ENCODE measurements at places on chromosomes 6 and 20. TPM values are rescaled to one million over a fixed set of nuclear protein-coding genes. Genes with fewer than 3 reads are reported as not detected.

BLOC1S5 gene
- total RNA-seq: 6.3 TPM

GNMT gene
- total RNA-seq: 118 TPM

ADGB gene
- not detected for total RNA-seq

GRCh38 chr6:149234051-149234962 lies 83.2 kb upstream of the TAB2 start:
- H3K4me1 ChIP-seq: peaks cover 13% of the 10 kb centered on the region
- DNase-seq: no peak
- no peak overlapping the region for H3K4me3 ChIP-seq
- H3K36me3 ChIP-seq: no peaks in the 10 kb centered on the region

- no peak for DNase-seq
- no peaks in the 10 kb centered on the region for H3K27me3 ChIP-seq
- H3K4me1 ChIP-seq: no peaks in the 10 kb centered on the region
- no peak overlapping the region for H3K27ac ChIP-seq
- H3K36me3 ChIP-seq: no peaks in the 10 kb centered on the region
These were observed 5.9 kb upstream of the SLCO4A1 start for GRCh38 chr20:62636446-62636845.

- no peaks in the 10 kb centered on the region for H3K27me3 ChIP-seq
- no peak for DNase-seq
- no peaks in the 10 kb centered on the region for H3K4me1 ChIP-seq
- H3K27ac ChIP-seq: no peak overlapping the region
These were observed 418.0 kb upstream of the IMPG1 start for GRCh38 chr6:76490456-76490855.

GRCh38 chr20:19860737-19861136 lies 102.7 kb downstream of the RIN2 start:
- DNase-seq: no peak
- no peak overlapping the region for H3K27ac ChIP-seq
- H3K4me1 ChIP-seq: no peaks in the 10 kb centered on the region
- no peak overlapping the region for H3K4me3 ChIP-seq
- H3K27me3 ChIP-seq: no peaks in the 10 kb centered on the region
